ENCODE measurements at places on chromosomes 2 and 18. TPM values are rescaled to one million over a fixed set of nuclear protein-coding genes. Genes with fewer than 3 reads are reported as not detected.

Gene NYAP2
- not detected for total RNA-seq

Gene ADD2
- not detected for total RNA-seq

Gene HOXD13
- 0.53 TPM for total RNA-seq

Gene VIT
- 1.4 TPM for total RNA-seq

Gene SOS1
- 15.3 TPM for total RNA-seq

Gene FSIP2
- under 0.01 TPM for total RNA-seq

Gene SNORC
- total RNA-seq = 0.18 TPM

Gene SLC8A1
- total RNA-seq = 17.9 TPM

Gene GPR45
- total RNA-seq = not detected

Gene CCDC102B
- 1.4 TPM for total RNA-seq

Gene SCG2
- total RNA-seq = under 0.01 TPM

Gene TFCP2L1
- total RNA-seq = not detected

Gene SP9
- total RNA-seq = not detected

Gene RAB27B
- 34.6 TPM for total RNA-seq

Gene TSHZ1
- 5.7 TPM for total RNA-seq

Gene NETO1
- total RNA-seq = 0.29 TPM

Gene COL4A4
- total RNA-seq = not detected

Gene REG1B
- not detected for total RNA-seq

Gene PRKAG3
- total RNA-seq = not detected

Gene EVX2
- not detected for total RNA-seq

Gene CROCC2
- total RNA-seq = 0.35 TPM

Gene CRACDL
- total RNA-seq = not detected

Gene POTEI
- not detected for total RNA-seq

Gene ZNF396
- 0.89 TPM for total RNA-seq

Gene GAREM1
- 0.89 TPM for total RNA-seq

Gene GAREM2
- total RNA-seq = 0.89 TPM

Gene MYOM1
- not detected for total RNA-seq

Data from myometrial cell (primary cell).